Suppressor macrophage (primary cell): ENCODE measurements at places on chromosomes 5 and 9.

GRCh38 chr9:95726756-95727155 lies 148.7 kb upstream of the ERCC6L2 start:
- DNase-seq: peak; percentile 5

GRCh38 chr9:133886563-133887501 lies 105.3 kb downstream of the VAV2 start:
- no peak for DNase-seq

- DNase-seq: peak; percentile 7
Observed at GRCh38 chr5:140785905-140786686, at the start of gene PCDHA1. Gene PCDHA1, plus strand, starts transcription at chr5:140786140.

DNA sequence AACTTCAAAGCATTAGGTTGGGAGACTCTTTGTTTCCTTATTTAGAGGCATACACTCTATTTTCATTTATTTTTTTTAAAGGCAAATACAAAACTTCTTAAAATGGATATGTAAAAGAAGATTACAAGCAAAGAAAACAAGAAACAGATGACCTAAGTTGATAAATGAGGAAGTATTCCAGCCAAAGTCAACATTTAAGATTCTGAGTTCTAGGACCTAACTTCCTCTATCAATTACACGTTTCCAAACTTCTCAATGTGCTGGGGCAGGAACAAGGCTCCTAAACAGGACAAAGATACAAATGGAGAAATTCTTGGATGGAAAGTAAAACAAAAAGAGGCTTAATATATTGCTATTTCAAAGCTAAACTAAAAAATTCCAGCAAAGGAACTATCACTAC lies 89.5 kb downstream of the TLE1 start:
- peak; percentile 83 for DNase-seq

DNA sequence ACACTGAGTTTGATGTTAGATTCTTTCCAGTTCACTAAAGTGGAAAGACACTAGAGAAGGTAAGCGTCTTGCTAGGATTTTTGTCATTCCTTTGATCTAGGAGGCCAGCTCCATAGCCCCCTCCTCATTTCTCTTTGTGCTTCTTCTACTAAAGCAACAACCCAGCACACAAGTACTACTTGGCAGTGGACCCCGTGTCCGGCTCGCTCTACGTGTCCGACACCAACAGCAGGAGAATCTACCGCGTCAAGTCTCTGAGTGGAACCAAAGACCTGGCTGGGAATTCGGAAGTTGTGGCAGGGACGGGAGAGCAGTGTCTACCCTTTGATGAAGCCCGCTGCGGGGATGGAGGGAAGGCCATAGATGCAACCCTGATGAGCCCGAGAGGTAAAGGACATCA lies 76.6 kb upstream of the WWC1 start:
- no peak for DNase-seq

DNA sequence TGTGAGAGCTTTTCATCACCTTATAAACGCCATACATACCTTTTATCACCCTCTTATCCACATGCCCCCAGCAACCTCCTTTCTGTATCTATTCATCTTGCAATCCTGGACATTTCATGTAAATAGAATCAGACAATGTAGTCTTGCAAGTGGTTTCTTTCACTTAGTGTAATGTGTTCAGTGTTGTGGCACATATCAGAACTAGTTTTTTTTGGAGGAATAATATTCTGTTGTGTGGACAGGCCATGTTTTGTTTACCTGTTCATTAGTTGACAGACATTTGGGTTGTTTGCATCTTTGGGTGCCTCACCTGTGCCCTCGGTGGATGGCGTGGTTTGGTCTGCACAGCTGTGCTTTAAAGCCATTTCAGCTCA lies 1.3 kb downstream of the SQSTM1 start:
- DNase-seq: no peak

DNA sequence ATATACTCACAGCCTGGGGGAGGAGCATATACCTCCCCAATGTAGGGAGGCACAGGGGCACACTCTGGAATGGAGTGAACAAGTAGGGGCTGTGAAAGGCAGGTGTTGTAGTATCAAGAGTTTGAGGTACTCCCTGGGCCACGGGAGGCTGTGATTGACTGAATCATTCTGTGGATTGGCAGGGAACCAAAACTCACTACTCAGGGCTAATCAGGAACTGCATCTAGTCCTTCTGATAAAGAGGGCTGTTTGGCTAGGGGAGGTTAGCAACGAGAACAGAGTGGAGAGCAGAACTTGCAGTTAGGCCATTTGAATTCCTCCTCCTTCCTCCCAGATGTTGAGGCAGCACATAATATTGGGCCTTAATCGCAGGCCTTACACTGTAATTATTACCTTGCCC lies 369.2 kb upstream of the MPDZ start:
- no peak for DNase-seq

GRCh38 chr9:4788703-4789102 lies 4.0 kb upstream of the RCL1 start:
- no peak for DNase-seq

DNA sequence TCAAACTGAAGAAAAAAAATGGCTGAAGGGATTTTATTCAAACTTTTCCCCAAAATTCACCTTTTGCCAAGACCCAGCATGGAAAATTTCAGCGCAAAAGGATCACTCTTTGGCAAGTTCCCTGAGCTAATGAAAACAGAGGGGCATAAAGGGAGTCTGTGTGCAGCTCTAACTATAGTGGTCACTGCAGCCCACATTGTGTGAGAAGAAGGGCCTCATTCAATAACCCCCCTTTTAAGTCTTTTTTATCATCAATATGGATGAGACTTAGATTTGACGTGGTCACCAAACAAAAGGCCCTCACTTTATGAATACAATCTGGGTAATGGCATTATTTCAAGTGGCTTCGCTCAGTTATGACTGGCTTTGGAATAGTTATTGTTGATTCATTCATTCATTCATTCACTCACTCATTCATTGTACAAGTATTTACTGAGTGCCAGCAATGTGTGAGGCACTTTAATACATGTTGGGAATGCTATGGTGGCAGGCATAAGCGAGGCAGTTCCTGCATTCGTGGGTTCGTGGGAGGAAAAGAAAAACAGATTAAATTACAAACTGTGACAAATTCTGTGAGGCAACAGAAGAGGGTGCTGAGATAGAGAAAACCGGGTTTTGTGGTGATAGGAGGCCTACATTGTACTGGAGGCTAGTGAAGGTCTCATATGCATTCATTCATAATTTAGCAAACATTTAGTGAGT lies 145.7 kb upstream of the KLF4 start:
- no peak for DNase-seq

- DNase-seq: no peak
Observed at GRCh38 chr9:131046093-131046380, 37.1 kb downstream of the LAMC3 start.

DNA sequence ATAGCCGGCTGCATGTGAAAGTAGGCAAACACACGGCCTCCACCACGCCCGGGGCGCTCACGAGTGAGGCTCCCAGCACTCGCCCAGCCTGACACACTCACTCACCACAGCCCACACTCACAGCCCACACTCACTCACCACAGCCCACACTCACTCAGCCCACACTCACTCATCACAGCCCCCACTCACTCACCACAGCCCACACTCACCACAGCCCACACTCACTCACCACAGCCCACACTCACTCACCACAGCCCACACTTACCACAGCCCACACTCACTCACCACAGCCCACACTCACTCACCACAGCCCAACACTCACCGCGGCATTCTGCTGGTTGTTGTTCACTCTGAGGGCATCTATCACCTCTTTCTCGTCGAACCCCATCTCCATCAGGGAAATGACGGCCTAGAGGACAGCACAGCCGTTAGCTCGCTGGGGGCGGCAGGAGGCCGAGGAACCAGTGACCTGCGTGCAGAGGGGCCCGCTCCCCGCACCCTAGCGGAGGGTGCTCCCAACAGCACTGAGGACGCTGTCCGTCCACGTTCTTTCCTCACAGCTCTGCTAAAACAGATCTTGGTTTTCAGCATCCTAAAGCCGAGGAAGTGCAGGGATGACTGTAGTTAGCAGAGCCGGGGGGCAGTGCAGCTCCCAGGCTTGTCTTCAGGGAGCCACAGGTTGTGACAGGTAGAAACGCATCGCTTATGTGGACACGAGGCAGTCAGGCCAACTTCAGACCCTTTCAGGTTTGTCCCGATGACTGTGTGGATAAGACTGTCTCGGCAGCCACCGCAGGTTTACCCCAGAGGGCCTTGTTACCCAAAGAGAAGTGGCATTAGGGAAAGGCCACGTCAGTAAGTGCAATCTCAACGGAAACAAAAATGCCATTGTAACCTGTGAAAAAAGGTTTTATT lies 21.6 kb downstream of the UBAC1 start:
- no peak for DNase-seq

DNA sequence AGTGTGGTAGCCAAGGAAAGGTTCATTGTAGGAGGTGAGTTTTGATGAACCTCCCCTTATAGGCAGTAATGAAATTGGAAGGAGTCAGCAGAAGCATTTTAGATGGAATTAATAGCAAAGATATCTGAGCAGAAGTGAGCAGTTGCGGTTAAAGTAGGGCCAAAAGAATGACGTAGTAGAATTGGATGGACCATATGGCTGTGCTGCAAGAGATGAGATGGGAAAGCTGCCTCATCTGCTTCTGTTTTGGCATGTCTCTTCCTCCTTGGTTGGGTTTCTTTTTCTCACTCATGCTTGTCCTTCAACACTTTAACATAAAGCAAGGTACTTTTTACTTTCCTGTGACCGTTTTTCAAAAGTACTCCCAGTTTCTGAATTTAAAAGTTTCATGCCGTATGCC lies 55.8 kb downstream of the AQP7 start:
- no peak for DNase-seq

- no peak for DNase-seq
Observed at GRCh38 chr5:143698574-143698973, 113.4 kb upstream of the HMHB1 start.

- no peak for DNase-seq
Observed at GRCh38 chr5:143955141-143955540, 143.2 kb downstream of the HMHB1 start.

DNA sequence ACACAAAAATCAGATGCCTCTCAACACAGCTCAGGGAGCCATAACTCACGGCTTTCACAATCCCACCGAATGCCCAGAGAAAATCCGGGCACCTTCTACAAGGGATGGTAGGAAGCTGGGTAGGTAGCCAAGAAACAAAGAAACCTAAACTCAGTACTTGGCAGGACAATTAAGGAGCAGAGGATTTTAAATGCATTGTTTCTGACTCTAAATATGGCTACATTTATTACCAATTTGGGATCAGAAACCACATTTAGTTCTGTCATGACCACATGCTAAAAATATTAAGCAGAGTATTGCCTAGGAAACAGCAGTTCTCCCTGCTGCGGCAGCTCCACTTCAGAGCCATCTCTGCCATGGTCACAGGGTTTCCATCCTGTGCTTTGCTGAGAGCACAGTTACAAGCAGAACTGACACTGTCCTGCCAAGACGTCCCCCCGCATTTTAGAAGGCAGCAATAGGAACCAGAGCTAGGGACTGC lies 57.5 kb downstream of the SIL1 start:
- peak; percentile 81 for DNase-seq
